ENCODE measurements at places on chromosomes 7 and 10.

- no peak for DNase-seq
Observed at GRCh38 chr10:118271671-118272070, 70.5 kb downstream of the FAM204A start.

DNA sequence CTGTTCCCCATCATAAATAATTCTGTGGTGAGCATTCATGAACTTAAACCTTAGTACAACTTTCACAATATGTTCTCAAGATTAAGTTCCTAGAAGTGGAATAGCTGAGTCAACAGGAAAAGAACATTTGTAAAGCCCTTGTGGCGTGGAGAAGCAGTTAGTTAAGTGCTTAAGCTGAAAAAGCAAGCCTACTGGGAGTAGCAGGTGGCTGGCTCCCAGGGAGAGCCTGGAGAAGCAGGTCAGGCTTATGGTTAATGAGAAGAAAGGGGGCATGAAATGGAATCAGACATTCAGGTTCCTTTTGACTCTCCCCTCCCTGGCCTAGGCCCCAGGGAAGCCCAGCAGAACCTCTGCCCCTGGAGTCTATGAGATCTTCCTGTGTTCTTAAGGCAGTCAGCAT is 35.3 kb downstream of the VSTM4 start:
- DNase-seq, result no peak

GRCh38 chr10:69684020-69684980 is 54.3 kb downstream of the FAM241B start:
- no peak for DNase-seq

- no peak for DNase-seq
Observed at GRCh38 chr10:20855398-20856038, 41.6 kb downstream of the NEBL start.

DNA sequence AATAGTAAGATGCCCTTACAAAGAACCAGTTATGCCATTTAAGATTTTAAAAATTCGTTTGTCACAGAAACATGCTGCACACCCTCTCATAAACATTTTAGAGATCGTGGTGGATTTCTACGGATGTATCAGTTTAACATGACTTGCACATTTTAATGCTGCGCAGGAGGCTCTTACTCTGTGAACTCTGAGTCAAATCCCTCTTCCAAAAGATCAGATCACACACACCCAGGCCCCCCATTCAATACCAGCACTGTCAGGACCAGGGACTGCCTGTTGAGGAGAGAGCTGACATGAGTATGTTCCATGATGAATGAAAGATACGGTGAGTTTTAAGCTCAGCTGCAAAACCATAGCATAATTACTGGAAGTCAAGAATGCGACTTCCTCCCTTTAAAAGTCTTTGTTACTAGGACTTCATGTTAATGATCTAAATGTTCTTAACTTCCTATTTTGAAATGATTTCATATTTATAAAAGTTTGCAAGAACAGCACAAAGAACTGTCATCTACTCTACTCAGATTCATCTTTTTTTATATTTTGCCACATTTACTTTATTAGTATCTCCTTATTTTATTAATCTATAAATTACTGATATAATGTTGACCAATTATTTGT is 500.2 kb downstream of the GLRX3 start:
- DNase-seq, result no peak
